GM19239 (cell line): ENCODE measurements at places on chromosomes 16 and 17.

- no peak for DNase-seq
These were observed 321.4 kb downstream of the FOXL1 start for GRCh38 chr16:86899757-86900156.

- no peak for DNase-seq
These were observed 197.9 kb downstream of the RBFOX3 start for GRCh38 chr17:79412886-79413390.

- DNase-seq = no peak
These were observed 54.5 kb downstream of the TUBD1 start for GRCh38 chr17:59838052-59838916.

DNA sequence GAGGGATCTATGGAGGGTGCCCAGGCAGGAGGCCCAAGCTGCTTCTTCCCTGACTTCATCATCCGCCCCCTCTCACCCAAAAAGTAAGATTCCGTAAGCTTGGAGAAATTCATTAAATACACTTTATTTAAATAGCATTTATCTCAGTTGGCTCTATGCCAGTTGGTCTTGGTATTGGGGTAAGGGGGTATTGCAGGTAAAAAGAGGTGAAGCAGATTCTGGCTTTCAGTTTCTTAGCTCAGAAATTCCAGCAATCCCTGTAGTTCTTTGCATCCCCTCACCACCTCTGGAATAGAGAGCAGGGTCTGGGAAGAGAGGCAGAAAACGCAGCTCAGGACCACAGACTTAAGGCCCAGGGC, 750 bp upstream of the ALDOC start:
- DNase-seq = no peak

GRCh38 chr17:12390631-12391030, 275.1 kb upstream of the MYOCD start:
- no peak for DNase-seq

DNA sequence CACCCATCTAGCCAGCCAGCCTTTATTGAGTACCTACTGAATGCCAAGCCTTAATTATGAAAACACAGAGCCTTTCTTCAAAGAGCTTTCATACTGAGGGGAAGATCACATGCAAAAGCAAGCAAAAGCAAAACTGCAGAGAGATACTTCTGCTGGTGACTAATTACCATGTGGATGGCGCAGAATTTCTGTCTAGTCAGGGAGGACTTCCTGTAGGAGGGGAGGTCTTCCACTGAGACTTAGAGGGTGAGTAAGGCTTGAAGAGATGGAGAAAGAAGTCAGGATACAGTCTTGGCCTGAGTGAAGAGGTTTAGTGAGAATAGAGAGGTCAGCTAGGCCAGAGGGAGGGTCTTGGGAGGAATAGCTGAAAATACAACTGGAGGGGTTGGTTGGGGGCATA, 53.9 kb upstream of the CCL2 start:
- no peak for DNase-seq

GRCh38 chr16:89230255-89230654, 12.8 kb downstream of the ZNF778 start:
- no peak for DNase-seq

DNA sequence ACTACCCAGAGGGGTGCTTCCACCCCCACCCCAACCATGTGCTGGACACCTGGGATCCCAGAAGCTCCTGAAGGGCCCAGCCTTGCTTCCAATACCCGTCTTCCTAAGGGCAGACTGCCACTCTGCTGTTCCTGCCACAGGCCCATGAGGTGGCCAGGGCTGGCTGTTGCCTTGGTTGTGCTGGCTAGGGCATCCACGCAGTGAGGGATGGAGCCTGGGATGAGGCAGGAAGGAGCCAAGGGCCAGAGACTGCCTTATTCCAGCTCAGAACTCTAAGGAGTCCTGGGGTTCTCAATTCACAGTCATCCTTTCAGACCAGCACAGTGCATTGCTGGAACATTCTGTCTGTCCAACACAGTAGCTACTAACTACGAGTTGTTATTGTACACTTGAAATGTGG, 37.8 kb downstream of the BCO1 start:
- no peak for DNase-seq

DNA sequence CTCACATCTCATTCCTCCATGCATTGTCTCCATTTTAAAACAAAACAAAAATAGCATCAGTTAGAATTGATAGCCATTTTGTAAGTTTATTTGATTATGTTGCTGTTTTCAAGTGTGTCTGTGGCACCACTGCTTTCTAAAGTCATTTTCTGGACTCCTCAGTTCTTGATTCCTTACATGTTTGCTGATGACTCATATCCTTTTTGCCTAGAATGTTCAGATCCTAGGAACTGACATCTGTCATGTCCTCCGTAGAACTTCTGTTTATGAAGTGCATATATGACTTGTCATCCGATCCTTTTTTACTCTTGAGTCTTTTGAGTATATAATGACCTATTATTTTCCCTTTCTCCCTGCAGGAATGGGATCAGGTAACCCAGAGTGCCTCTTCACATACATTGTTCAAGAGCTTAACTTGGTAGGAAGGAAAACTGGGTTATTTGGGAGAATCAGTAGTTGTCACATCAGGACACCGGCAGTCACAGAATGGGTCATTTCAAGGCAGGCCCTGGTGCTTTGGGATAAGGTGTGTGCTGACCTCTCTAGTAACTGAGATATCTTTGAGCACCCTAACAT, 69.2 kb downstream of the MAP2K4 start:
- DNase-seq = no peak

DNA sequence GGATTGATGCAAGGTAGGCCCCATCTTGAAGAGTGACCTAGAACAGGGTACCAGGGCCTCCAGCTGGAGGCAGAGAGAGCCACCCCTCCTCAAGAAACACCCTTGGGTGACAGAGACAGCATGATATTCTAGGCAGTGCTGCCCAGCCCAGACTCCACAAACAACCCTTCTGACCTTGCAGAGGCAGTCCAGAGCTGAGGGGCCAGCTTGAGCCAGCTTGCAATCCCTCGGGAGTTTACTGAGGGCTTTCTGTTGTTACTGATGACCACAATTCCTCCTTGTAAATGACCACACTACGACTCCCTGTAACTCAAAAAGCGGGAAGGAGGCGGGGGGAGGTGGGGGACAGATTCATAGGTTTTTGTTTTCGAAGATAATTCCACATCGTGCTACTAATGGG, 18.6 kb upstream of the MNT start:
- DNase-seq = no peak

DNA sequence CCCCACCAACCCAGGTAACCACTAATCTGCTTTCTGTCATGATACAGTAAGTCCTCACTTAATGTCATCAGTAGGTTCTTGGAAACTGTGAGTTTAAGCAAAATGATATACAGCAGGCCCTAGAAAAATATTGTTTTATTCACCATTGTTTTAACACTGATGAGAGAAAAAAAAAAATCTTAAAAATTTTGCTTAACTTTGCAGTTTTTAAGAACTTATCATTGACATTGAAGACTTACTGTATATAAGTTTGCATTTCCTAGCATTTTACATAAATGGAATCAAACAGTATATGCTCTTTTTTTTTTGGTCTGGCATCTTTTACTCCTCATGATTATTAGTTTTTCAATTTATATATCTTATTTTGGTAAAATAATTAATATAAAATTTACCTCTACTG, 19.5 kb upstream of the CLTC start:
- DNase-seq = no peak

- DNase-seq = no peak
These were observed 9.4 kb upstream of the TOM1L1 start for GRCh38 chr17:54891176-54891821.

DNA sequence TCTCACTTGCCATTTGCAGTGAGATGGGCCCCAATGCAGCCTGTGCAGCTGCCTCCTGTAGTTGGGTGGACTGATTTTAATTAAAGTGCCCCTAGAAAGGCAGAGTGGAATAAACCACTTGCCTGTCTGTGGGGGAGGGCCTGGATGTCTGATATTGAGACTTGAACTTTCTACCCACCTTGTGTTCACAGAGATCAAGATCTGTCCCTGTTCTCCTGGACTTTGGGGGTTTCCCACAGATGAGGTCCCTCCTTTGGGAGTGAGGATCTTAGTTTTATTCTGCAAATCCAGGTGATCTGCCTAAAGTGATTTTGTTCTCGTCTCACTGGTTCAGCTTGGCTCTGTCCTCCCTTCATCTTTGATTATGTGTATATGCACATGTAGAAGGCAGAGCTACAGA, 7.7 kb upstream of the DHRS13 start:
- DNase-seq = no peak

GRCh38 chr16:11634312-11634711, 33.9 kb upstream of the SNN start:
- DNase-seq = no peak

GRCh38 chr17:79930877-79931816, 91.9 kb upstream of the CBX4 start:
- no peak for DNase-seq

- DNase-seq = no peak
These were observed 18.7 kb downstream of the DCUN1D3 start for GRCh38 chr16:20881503-20881878.

GRCh38 chr16:5056352-5056751, 9.4 kb downstream of the C16orf89 start:
- peak; percentile 32 for DNase-seq

DNA sequence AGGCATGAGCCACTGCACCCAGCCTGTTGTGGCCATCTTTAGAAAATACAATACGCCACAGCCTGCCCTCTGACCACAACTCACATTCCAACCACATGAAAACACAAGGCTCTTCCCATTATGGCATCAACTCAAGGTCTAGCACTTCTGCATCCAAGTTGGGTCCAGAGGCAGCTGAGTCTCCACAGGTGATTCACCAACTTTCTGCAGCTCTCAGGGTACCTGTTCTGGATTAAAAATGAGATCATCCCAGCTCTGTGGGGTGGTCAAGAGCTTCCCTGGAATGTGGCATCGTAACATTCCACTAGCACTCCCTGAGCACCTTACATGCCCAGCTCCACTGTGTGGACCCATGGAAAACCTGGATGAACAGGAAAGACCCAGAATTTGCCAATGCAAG, 9.9 kb upstream of the GUCY2D start:
- no peak for DNase-seq

GRCh38 chr16:27238016-27238587, 30.5 kb downstream of the NSMCE1 start:
- no peak for DNase-seq

- DNase-seq = no peak
These were observed 33.8 kb upstream of the LGALS9 start for GRCh38 chr17:27597188-27597580.

GRCh38 chr17:8892338-8892690, 24.8 kb upstream of the PIK3R6 start:
- peak; percentile 60 for DNase-seq

DNA sequence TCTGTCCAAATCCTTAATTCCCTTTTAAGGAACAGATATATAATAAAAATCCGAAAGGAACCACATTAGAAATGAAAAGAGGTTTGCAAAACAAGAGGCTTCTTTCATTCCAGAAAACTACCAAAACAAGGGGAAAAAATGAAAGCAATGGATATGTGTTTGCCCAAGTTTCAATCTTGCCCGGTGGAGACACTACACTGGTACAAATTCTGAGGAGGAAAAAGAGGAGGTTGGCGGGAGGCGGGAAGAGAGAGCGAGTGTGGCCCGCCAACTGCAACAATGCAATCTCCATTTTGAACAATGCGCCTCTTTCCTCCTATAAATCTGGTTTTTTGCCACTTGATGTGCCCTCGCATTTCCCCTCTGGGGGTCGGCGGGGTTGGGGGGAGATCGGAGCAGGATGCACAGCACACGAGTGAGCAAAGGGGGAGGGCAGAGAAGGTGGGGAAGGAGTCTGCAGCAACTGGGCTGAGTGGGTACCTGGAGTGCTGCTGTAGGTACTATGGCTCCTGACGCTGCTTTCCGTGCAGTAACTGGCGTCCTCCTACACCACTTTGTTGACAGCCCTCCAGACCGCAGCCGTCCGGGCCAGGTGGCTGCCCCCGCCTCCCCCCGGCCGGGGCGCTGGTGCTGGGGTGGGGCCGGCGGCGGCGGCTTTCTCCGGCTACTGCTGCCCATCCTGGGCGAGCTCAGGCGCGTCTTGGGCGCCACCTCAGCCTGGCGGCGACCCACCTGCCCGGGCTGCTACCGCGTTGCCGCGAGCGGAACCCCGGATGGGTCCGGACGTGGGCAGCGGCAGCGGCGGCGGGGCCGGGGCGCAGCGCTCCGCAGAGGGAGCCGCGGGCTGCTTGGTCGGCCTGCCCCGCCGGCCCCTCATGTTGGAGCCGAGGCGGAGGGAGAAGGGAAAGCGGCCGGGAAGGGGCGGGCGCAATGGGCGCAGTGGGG, 93.8 kb upstream of the PLEKHM1 start:
- DNase-seq = peak; percentile 44

GRCh38 chr17:39662551-39663339, 2.4 kb upstream of the TCAP start:
- no peak for DNase-seq

DNA sequence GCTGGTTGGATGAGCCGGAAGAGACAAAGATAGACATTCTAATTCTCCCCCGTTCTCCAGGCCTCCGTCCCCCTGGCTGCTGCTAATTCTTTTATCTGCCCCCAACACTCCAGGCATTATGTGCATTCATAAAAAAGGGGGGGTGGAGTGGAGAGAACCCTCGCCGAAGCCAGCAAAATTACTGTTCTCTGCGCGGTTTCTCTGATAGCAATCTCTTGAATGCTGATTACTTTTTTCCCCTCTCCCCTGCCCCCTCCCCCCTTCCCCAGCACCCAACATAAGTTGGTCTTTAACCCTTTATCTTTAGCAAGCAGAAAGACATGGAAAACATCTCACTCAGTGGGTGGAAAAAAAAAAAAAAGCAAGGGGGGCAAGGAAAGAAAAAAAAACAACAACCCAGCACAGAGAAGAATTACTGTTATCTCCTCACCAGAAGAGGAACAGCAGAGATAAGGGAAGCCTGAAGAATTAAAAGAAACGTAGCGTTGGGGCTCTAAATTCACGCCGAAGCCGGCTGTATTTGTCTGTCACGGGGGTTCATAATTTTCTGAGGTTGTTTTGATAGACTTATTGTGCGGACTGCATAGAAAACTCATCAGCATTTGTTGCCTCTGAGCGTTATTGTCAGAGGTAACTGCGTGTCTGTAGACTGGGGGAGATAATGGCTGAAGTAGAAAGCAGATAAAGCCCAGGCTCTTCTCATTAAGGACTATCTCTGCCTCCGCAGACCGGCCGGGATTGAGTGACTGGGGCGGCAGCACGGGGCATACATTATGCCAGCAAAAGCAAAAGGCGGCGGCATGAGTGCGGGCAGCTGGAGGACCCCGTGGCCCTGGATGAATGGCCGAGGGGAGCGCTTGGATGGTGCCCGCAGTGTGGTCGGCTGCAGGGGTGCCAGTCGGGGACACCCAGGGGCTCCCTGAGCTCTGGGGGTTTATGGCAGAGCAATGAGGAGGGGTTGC, 126.9 kb downstream of the MRM1 start:
- DNase-seq = no peak

- no peak for DNase-seq
These were observed 18.3 kb downstream of the NQO1 start for GRCh38 chr16:69707920-69708683.

GRCh38 chr17:43834106-43834505, 1.2 kb upstream of the MPP3 start:
- no peak for DNase-seq
